ENCODE measurements at places on chromosomes 2 and 18.

- no peak for DNase-seq
Observed at GRCh38 chr2:79001285-79001684, 24.2 kb upstream of the REG3G start.

DNA sequence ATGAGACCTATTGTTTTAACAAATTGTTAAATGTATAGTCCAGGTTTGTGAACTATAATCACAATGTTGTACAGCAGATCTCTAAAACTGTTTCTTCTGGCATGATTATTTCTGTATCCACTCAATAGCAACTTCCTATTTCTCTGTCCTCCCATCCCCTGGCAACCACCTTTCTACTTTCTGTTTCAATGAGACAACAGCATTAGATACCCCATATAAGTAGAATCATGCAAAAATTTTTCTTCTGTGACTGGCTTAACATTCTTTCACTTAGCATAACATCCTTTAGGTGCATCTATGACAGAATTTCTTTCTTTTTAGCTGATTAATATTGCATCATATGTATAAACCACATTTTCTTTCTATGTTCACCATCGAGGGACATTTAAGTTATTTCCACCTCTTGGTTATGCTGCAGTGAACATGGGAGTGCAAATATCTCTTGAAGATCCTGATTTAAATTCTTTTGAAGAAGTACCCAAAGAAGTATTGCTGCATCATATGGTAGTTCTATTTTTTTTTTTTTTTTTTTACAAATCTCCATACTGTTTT, 713.5 kb downstream of the LRP1B start:
- DNase-seq, result no peak

DNA sequence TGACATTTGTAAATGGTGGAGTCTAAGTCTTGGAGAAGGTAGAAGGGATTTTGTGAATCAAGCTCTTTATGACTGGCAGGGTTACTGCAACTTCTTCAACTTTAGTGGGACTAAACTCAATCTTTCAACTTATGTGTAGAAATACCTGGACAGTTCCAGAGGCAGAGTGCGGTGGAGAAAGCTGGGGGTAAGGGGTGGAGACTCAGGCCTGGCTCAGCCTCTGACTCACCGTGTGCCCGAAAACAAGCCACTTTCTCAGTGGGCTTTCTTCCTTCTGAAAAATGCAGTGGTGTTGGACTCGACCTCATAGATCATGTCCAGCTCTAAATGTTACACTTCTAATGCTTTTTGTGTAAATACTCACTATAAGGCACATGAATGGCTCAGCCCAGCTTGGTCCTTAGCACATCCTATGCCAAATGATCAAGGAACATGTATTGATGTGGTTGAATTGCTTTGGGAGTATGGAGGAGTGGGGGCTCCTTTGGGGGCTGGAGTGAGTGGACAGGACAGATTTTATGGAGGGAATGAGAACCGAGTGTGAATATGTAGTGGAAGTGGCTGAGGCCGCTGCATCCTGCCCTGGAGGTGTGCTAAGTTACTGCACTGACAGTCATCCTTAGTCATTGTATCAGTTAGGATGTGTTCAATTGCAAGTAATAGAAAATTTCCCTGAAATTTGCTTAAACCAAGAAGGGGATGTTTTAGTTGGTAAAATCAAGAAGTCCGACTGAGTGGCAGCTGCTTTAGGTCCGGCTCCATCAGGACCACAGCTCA, 32.2 kb upstream of the IGFBP5 start:
- no peak for DNase-seq

DNA sequence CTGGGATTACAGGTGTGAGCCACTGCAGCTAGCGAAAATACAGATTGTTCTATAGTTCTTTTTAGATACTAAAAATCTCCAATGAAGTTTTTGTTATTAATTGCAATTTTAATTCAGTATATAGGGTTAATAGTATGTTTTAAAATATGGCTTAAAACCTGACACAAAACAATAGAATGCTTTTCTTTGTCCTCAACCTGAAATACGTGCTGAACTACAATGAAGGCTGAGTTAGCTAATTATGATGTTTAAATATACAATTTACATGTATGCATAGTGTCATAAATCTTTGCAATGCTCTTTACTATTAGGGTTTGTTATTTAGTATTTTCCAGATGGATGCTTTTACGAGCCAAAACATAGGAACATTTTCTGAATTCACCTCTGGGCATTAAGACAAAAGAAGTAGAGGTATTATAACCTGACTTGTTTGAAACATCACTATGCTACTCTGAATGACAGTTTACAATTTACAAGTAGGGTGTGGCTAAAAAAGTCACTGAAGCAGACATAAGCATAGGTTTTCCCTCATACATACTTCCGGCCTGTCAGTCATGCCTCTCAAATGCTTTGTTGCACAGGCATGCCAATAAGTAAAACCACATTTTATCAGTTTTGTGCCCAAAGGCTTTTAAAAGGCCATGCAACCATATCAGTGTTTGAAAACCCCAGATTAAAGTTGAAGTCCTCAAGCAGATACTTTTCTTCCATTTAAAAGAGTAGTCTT, 168.3 kb downstream of the OTX1 start:
- DNase-seq, result no peak

- no peak for DNase-seq
Observed at GRCh38 chr2:182444170-182444569, 17.3 kb upstream of the PDE1A start.

- no peak for DNase-seq
Observed at GRCh38 chr2:27152102-27152795, 3.4 kb downstream of the TCF23 start.

DNA sequence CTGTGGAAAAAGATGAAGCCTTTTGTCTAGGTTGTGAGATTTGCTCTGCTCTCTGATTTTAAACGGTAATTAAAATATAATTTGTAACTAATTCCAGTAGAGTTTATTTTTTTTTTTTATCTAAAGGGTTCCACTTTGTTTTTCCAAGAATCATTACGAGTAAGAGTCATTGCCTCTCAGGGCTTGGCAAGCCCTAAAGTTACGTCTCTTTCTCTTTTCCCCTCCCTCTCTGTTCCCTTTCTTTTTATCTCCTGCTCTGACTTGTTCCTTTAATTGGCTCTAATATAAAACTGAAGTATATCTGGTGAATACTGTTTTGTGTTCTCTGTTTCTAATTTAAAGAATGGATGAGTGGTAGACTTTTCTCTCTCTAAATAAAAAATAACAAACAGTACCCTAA, 75.8 kb downstream of the CALCRL start:
- DNase-seq, result no peak

DNA sequence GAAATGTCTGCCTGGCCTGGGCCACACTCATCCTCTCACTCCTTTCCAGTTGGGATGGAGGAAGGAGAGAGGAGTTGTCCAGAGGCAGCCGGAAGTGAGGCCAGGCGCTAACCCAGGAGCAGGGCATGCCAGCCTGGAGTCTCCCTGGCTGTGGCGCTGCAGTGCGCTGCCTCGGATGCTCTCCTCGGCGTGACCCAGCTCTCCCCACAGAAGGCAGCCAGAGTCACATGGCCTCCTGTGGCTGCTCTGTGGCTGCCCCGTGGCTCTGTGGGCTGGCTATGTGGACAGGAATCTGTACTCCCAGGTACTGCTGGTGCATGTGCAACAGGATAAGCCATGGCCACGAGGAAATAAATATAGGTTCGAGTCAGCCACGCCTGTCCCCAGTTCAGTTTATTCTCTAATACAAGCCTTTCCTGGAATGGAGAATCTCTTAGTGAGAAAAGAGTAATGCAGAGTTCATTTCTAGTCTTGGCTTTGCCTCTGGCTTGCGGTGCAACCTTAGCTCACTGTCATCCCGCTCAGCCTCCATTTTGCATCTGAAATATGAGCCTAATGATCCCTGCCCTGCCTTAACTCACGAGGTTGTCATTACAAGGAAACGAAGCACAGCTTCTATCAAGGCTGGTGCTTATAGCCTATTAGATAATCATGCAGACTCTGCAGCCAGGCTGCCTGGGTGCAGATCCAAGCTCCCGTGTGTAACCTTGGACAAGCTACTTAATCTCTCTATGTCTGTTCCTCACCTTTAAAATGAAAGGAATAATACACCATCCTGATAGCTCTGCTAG, 106.3 kb downstream of the ANTXR1 start:
- DNase-seq, result no peak

DNA sequence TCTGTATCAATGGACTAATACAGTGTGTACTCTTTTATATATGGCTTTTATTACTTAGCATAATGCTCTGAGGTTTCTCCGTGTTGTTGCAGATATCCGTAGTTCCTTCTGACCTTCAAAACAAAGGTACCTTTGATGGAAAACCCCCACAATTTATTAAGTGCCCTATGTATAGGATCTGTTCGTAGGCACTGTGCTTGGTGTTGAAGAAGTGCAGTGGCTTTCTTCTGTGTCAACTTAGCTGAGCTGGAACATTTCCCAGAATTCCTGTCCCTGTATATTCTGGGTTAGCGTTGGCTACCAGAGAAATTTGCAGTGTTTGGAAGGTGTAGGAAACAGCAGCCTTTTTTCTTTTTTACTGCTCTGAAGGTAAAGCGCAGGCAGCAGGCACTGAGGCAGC, 56.3 kb upstream of the MSH2 start:
- DNase-seq, result no peak

DNA sequence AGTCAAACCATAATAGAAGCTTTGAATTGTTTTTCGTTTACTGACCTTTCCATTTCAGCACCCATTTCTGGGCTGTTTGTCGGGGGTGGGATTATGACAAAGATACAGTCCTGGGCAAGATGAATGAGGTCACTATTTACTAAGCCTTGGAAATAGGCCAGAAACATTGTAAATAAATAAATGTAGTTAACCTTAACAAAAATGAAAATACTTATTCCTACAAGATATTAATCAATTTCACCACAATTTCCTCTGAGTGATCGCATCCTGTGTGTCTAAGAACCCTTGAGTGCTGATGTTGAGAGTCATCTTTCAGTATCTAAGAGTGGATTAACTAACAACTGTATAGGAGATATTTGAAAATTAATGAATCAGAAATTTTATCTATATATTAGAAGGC, 14.0 kb downstream of the ITGA4 start:
- peak; percentile 61 for DNase-seq

GRCh38 chr2:72454189-72454588, 306.5 kb upstream of the CYP26B1 start:
- DNase-seq, result no peak

DNA sequence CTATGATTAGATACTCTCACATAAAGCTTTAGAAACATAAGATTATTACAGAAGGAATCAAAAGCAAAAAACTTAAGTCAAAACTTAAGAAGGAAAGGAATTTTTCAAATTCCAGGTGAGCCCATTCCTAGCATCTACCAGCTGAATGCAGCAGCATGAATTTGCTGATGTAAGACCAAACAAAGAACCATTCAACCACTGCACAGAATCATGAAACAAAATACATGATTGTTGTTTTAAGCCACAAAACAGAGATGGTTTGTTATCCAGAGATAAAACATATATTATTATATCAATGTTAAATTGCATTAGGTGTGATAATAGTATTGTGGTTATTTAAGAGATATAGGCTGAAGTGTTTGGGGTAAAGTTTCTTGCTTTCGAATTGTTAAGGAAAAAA, 29.0 kb downstream of the PIGN start:
- DNase-seq, result no peak

GRCh38 chr2:134773335-134773734, 54.5 kb upstream of the TMEM163 start:
- no peak for DNase-seq

DNA sequence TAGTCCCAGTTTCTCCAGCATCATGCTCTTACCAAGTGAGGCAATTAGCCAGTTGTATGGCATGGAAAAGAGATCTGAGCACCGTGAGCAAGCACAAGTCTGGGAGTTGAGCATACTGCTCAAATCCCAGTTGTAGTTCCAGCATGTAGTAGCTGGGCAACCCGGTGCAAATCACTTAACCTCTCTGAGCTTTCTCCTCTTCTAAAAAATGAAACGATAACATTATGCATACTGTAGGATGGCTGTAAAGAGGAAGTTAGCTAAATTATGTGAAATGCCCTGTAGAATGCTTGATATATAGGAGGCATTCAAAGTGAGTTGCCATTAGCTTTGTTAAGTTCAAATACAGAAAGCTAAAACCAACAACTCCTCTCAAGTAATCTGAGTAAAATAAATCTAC, 164.0 kb upstream of the ZEB2 start:
- no peak for DNase-seq

GRCh38 chr2:166239548-166239947, 111.7 kb upstream of the SCN1A start:
- DNase-seq, result no peak

DNA sequence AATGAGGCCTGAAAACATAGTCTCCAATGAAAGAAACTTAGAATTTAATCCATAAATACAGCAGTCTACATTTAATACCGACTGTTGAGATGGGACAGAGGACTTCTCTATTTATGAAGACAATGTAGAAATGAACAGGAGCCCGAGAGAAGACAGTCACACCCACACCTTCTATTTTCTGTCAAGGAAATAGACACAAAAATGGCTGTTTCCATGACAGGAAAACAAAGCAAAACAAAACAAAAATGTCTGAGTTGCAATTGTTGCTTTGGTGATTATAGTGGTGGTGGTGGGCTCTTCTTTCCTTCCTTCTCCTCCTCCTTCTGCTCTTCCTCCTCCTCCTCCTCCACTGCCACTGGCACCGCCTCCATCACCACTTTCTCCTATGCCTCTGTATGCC, 72.3 kb upstream of the CCDC68 start:
- no peak for DNase-seq

GRCh38 chr18:39318462-39318861, 1752.9 kb upstream of the CELF4 start:
- DNase-seq, result no peak

GRCh38 chr18:70044632-70045031, 97.0 kb upstream of the CD226 start:
- DNase-seq, result no peak

- no peak for DNase-seq
Observed at GRCh38 chr2:70418514-70418913, 116.6 kb upstream of the FAM136A start.

DNA sequence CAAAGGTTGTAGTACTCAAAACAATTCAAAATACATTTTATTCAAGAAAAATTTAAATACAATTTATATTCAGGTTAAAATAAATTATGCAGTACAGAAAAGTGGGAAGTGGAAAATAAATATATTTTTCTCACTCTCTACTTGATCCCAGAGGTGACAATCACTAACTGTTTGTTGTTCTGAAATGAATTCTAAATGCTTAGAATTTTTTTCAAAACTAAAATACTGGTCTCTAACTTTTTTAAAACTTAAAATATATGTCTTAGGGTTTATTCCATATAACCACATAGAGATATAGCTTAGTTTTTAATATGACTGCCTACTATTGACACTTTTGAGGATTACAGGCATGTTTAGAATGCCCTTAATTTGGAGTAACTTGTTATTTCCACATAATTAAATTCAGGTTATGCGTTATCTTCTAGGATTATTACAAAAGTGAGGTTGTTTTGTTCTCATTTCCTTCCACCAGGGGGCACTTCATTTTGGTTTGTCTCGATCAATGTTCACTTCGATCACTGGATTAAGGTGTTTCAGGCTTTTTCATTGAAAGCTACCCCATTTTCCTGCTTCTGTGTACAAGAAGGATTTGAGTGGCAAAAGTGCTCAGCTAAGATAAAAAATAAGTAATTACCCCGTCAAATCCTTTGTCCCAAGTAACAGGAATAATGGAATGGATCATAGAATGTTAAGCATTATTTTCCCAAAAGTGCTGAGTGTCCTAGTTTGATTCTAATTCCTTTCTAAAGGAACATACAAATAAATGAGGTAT, 27.1 kb upstream of the TFPI start:
- DNase-seq, result peak; percentile 42

GRCh38 chr2:199111458-199111857, 346.3 kb downstream of the SATB2 start:
- no peak for DNase-seq

GRCh38 chr18:74876630-74877243, 279.1 kb downstream of the ZNF407 start:
- DNase-seq, result no peak

GRCh38 chr2:240878341-240878936, 9.8 kb downstream of the AGXT start:
- DNase-seq, result no peak

- DNase-seq, result no peak
Observed at GRCh38 chr2:230657462-230657861, 55.2 kb upstream of the CAB39 start.

Data from CD4-positive, CD25-positive, alpha-beta regulatory T cell (primary cell).